Activated gamma-delta T cell treated with anti-CD3 and anti-CD28 coated beads, Interleukin-2, amount 50 U/mL, for 16 hours (primary cell): ENCODE measurements at places on chromosomes 6 and 20.

DNA sequence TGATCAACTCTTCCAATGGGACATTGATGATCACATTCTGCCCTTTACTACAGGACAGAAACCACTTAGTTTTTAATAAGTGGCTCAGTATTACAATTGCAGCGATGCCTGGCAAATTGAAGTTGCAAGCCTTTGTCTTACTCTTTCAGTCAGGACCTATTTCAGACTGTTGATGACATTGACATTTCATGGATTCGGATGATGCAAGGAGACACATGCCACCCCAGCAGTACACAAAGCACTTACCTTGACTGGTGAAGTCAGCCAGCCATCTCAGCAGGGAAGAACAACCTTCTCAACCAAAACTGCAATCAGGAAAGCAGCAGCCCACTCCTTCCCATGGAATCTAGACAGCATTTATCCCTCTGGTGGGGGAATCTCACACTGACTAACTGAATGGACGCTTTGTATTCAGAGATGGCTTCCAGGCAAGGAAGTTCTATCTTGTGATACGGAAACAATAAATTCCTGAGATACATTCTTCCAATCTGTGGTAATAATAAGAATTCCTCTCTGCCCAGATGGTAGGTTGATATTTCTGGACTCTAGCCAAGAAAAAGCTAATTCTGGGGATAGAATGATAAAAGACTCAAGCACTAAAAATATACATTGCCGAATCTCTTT lies 24.8 kb downstream of the NFYA start:
- no peak for DNase-seq

DNA sequence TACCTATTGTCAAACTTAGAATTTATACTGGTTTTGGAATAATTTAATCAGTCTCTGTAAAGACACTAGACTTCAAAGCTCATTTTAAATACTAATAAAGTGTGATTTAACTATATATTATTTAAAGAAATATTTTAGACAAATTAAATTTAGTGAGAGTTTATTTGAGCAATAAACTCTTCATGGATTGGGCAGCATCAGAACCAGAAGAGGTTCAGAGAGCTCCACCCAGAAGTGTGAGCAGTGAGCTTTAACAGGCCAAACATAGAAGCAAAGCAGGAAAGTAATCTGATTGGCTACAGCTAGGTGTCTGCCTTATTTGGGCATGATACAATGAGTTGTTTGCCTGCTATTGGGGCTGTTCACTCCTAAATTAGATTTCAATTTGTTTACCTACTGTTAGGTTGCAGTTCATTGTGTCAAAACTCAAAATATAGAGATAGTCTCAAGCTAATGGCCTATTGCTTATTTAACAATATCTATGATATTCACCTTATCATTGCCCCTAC lies 355.1 kb upstream of the RNF217 start:
- no peak for DNase-seq

GRCh38 chr20:54004445-54004844 lies 65.9 kb downstream of the BCAS1 start:
- no peak for DNase-seq

- no peak for DNase-seq
These were observed 24.6 kb downstream of the CYP24A1 start for GRCh38 chr20:54148947-54149764.

DNA sequence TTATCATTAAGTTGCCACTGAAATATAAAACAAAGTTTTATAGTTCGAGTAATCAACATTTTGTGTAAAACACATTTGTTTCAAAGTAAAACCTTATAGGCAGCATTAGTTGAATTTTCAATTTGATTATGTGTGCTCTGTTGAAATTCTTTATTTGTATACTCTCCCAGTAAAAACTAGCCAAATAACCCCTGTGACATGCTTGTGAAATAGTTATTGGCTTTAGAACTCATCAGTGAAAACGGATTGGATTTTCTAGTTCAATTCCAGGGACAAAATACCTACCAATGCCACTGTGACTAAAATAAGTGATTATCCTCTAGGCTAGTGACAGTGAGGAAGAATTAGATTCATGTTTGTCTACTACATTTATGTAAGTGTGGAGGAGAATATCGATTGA lies 212.9 kb downstream of the TMEM200A start:
- no peak for DNase-seq

GRCh38 chr20:58892141-58892931 lies 39.8 kb downstream of the GNAS start:
- peak; percentile 59 for DNase-seq

DNA sequence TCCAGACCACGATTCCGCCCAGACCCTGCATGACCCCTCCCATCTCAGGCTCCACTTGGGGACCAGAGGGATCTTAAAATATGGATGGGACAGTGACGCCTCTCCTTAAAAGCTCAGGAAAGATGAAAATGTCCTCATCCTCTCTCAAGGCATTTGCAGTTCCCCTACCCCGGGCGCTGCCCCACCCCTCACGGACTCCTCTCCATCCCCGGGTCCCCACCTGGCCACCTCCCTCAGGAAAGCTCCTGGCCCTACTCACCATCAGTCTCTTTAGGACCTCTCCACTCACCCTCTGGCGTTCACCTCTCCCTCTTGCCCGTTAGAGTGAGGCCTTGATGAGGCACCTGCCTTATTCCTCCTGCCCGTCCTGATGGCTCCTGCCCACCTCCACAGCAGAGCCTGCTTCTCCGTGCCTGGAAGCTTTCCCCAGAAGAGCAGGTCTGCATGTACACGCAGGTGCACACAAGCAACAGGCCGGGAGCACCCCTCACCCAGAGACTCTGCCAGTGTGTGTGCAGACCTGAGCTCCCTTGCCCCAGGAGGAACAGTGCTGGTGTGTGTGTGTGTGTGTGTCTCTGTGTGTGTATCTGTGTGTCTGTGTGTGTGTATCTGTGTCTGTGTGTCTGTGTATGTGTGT lies 105.6 kb upstream of the NXT1 start:
- no peak for DNase-seq

DNA sequence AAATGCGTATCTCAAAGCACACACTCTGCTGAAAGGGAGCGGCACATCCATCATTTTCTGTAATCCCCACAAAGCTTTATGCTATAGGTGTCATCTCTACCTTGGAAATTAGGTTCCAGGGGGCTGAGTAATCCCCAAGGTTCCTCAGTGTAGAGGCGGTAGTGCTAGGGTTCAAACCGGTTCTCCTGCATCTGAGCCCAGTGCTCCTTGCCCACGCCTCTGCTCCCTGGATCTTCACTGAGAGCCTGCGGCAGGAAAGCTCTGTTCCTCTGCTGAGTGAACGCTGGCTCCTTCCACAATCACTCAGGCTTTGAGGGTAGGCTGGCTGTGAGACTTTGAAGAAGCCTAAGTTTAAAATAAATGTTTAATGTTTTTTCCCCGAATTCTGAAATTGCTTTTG lies 24.9 kb downstream of the SLC22A23 start:
- DNase-seq = no peak

- no peak for DNase-seq
These were observed 200.6 kb downstream of the GMPR start for GRCh38 chr6:16438718-16439591.

- no peak for DNase-seq
These were observed 4.9 kb downstream of the OVOL2 start for GRCh38 chr20:18052856-18053255.

GRCh38 chr6:108097882-108098281 lies 23.3 kb upstream of the OSTM1 start:
- DNase-seq = no peak

GRCh38 chr20:3188823-3189413 lies 15.6 kb downstream of the DDRGK1 start:
- no peak for DNase-seq

DNA sequence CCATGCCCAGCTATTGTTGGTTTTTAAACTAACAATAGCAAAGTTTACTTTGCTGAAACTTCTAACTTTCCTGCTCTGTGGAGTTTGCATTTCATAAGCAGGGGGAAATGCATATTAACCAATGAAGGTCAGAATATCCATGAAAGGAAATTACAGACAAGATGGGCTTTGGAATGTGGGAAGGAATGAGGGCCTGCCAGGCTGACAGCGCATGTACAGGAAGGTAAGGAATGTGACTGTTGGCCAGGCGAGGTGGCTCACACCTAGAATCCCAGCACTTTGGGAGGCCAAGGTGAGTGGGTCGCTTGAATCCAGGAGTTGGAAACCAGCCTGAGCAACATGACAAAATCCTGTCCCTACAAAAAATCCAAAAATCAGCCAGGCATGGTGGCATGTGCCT lies 49.6 kb downstream of the CDK5RAP1 start:
- no peak for DNase-seq

- DNase-seq = no peak
These were observed 3.0 kb upstream of the HUS1B start for GRCh38 chr6:659716-660581.
